D721Med (cell line): ENCODE measurements at places on chromosomes 3 and 15.

DNA sequence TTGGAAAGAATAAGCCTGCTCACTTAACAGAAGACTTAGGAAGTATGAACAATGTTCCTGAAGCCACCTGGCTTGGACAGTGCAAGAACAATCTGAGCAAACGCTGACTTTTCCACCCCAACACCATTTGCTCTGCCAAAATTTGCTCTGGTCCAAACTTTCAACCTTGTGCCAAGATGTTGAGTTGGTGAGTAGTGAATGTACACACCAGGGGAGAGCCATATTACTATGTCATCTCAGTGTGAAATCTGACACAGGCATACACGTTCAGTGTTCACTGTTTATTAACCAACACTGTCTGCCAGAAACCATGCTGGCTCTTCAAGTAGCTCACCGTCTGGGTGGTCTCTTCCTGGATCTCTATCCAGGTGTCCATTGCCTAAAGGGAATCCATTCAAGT is 152.9 kb upstream of the LPP start:
- DNase-seq: no peak

DNA sequence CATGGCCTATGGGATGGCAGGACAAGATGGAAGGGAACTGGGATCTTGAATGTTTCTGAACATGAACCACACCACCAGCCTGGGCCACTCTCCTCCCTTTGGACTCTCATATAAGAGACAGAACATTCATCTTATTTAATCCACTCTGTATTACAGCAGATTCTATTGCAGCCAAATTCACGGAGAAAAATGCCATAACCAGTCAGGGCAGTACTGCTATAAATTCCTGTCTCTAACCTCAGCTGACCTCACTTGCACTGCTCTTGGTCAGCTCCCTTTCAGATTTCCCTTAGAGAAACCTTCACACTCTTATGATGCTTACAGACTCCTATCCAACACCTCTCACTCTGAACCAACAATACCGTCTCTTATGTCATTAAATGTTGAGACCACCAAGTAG is 101.4 kb downstream of the RYK start:
- no peak for DNase-seq

DNA sequence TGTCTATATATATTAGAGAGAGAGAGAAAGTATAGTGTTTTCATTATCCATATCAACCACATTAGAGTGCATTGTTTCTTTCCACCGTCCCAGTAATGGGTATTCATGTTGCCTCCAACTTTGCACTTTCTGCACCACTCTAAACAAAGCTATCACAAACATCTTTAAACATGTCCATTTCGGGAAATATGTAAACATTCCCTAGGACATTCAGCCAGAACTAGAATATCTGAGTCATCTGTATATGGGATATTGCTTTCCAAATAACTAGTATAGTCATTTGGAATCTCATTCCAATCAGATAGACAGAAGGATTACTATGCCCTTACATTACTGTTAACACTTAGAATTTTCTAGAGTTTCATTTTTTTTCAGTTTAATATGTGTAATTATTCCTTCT is 914.9 kb upstream of the EPHA6 start:
- DNase-seq: no peak

- DNase-seq: no peak
Measured at GRCh38 chr15:78999636-79000035, 54.8 kb upstream of the CTSH start.

- no peak for DNase-seq
Measured at GRCh38 chr15:46685096-46685495, 1032.2 kb upstream of the SEMA6D start.

- no peak for DNase-seq
Measured at GRCh38 chr3:89216016-89216739, 108.8 kb downstream of the EPHA3 start.

- no peak for DNase-seq
Measured at GRCh38 chr3:125121246-125122010, 65.6 kb upstream of the HEG1 start.

GRCh38 chr3:29475854-29476253 is 195.0 kb downstream of the RBMS3 start:
- no peak for DNase-seq

DNA sequence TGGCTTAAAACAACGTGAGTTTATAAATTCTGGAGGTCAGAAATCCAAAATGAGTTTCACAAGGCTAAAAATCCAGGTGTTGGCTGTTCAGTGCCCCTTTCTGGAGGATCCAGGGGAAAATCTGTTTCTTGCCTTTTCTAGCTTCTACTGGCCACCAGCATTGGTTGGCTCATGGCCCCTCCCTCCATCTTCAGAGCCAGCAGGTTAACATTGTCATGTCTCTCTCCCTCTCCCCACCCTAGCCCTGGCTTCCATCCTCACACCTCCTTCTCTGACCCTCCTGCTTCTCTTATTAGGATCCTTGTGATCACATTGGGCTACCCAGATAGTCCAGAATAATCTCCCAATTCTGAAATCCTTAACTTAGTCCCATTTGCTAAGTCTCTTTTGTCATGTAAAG is 32.9 kb upstream of the MGLL start:
- DNase-seq: no peak

- DNase-seq: no peak
Measured at GRCh38 chr3:122795674-122796195, 866 bp downstream of the SLC49A4 start.

GRCh38 chr3:151620071-151620470 is 113.7 kb upstream of the AADACL2 start:
- no peak for DNase-seq

DNA sequence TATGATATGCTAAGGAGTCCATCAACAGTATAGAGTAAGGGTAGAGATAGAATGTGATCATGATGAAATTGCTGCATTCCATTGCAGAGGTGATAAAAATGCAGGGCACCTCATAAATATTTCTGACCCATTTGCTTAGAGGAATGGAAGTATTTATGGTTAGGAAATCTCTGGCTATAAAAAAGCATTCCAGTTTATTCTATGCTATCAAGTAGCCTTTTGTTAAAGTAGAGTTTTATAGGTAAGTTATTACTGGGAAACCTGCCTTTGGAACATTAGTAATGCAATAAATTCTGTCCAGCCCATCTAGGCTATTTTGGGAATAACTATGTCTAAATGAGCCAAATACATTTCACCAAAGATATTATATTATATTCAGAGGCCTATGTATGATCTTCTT is 19.8 kb upstream of the STRIT1 start:
- DNase-seq: no peak

GRCh38 chr3:177521305-177521704 is 324.0 kb upstream of the TBL1XR1 start:
- DNase-seq: no peak

DNA sequence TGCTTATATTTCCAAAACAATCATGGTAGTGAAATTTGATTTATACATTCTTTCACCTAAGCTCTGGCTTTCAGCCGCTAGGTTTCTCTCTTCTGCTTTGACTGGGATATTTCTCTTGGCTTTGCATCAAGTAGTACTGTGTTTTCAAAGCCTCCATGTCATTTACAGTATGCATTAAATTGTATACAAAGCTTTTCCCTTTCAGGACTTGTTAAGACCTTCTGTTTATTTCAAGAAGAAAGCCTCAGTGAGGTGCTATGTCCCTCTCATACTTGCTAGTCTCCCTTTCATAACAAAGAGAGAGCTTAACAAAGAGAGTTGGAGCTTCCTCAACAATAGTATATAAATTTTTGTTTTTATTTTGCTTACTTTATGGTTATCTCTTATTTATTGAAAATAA is 84.2 kb upstream of the SLC25A26 start:
- DNase-seq: no peak

GRCh38 chr3:25423780-25424588 is 4.1 kb upstream of the RARB start:
- DNase-seq: no peak

DNA sequence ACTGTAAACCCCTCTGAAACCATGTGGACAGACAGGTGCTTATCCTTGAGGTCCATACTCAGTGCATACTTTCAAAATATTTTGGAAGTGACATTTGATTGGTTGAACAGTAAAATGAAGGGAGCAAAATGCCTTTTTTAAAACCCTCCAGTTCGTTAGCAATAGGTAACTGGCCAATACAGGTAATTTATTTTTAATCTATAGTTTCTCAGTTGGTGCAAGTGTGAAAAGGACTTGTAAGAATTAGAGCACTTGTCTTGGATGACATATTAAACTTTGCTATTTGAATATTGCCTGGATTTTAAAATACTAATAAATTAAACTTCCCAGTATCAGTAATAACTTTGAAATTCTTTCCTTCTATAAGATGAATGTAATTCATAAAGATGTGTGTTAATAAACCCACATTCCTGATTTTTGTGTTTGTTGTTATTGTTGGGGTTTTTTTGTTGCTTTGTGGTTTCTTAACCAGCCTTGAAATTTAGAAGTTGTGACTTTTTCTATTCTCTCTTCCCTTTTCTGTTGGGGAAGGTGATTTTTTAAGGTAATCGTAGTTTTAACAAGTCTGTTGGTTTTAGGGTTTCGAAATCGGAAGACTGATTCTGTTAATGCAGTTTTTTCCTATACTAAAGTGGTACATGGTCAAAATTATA is 90.0 kb downstream of the STT3B start:
- no peak for DNase-seq

DNA sequence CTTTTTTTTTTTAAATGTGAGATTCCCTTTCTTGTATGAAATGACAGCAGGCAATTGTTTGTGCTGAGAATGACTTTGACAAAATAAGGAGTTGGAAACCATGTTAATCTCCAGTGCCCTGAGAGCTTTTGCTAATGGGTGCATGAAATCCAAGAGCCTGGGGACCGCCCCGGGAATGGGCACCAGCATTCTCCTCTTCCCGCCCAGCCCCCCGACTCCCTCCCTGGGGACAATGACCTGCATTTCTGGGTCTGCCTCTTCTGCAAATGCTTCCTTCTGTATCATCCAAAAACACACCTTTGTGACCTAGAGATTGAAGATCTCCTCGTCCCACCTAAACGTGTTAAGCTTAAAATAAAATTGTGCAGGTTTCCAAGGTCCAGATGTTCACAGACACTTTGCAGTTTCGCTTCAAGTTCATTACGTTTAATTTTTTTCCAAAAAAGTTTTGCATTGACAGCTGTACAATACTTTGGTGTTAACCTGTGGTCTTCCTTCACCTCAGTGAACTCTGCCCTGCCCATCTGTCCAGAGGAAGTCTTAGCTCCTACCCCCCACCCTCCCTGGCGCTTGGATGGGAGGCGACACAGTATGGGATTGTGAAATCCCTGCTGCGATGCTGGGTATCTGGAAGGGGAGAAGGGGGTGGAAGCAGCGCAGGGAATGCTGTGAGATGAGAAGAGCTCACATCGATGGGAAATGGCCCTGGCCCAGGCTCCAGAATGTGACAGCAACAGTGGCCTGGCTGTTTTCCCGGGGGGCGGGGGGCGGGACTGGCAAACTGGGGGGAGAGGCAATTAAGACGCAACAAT is 50.1 kb downstream of the TLE3 start:
- DNase-seq: no peak

DNA sequence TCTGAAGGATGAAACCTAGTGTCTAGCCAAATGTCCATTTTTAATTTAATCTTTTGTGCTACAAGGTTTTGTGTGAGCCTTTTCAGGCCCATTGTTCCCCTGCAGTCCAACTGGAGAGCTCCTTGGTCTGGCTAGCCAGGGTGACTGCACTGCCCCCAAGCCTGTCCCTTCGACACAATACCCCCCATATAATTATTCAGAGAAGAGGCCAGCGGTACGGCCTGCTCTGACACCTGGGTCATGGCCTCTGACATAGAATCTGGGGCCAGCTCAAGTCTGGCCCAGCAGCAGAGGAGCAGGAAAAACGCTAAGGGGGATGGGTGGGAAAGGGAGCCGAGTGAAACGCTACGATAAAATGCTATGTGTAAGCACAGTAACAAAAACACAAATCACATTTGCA is 64.2 kb upstream of the PYGO1 start:
- DNase-seq: no peak

DNA sequence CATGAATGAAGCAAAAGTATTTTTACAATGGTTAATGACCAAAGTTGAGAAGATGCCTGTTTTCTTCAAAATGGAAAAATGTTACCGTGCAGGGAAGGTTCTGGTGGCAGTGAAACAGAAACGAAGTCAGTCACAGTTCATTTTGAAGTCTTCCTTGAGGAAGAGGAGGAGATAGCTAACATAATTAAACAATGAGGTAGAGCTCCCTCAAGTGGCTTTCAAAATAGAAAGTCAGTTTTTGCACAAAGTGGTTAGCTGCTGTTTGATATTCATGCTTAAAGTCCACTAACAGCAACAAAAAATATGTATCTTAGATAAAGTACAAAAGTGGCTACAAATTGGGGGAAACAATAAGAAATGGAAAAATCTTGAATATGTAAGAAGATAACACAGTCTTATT is 87.3 kb downstream of the TFG start:
- DNase-seq: no peak

DNA sequence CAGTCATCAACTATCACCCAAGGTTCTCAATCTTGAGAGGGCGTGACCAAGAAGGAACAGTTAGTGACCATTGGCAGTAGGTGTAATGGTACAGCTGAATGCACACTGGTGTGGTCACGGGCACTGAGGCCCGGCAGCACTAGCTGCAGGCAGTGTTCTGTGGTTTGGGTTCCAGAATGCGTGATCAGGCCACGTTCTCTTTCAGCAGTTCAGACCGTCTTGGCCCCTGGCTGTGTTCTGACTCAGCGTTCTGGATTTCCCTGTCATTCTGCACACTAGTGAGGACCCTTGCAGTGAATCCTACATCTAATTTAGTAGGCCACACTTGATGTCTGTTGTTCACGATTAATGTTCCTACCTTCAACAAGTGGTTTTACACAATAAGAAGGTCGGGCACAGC is 220.5 kb upstream of the SLCO3A1 start:
- no peak for DNase-seq

DNA sequence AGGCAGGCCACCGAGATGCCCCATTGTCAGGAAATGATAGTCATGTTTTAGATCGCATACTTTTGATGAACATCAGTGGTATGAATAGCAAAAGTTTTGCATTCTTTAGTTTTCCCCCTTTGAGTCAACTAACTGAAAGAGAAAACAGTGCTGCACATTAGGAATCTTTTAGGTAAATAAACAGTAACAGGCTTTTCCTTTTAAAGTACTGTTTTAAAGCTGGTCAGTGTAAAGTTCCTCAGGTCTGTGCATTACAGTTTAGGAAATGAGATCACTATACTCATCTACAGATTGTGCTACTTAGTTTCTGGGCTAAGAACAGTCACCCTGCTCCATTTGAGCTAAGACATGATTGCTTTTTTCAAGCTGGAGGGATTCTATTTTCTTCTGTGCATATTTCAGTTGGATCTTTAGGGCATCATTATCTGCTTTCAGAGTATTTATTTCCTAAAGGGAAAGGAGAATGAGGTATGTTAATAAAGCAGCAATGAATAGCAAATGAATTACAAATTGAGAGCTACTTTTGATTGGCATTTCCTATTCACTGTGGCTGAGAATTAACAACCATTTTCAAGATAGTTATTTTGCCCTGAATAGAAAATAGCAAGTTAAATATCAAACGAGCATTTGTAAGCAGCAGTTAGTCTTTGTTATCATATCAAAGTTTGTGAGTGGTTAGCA is 36.5 kb downstream of the FAM98B start:
- DNase-seq: no peak

GRCh38 chr3:15495461-15496340 is 25.8 kb downstream of the COLQ start:
- DNase-seq: no peak

- no peak for DNase-seq
Measured at GRCh38 chr15:45201557-45201859, 13.7 kb upstream of the SHF start.
